Stimulated activated CD4-positive, alpha-beta T cell treated with anti-CD3 and anti-CD28 coated beads, Interleukin-4, amount 100 ng/mL, for 1 hour (primary cell): ENCODE measurements at places on chromosomes 13 and 19.
A peak's percentile ranks its signal among the peaks of the same experiment; 100 is the strongest.

- peak; percentile 63 for DNase-seq
Observed at GRCh38 chr19:45798995-45799517, 6.4 kb upstream of the DMWD start.

DNA sequence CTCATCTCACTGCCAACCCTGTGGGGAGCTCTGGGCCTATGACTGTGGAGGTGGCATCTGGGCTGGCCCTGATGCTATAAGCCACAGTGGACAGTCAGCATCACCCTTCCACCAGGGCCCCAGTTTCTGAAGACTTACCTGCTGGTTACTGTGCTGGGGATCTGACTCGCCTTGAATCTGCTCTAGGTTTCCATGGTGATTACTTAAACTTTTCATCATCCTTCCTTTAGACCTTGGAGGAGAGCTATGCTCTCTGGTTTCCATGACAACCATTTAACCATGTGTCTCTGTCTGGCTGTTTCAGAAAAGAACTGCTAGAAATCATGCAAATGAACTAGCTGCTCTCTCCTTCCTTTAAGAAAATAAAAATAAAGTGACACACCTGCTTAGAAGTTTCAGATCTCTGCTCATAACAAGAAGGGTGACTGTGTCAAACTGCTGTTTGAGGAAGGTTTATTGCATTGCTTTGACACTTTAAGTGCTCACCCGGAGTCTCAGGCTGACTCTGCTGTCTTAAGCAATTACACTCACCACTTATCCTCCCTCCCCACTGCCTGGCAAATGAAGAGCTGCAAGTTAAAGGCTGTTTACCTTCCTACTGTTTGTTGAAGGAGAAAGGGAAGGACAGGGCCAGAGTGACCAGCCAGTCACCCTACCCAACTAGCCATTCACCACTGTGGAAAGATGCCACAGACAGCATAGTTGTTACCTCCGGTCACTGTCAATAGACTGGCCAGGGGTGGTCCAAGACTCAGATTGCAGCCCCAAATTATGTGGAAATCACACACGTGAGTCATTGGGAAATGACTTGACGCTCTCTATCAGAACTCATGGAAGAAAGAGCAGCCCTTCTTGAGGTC is 87.6 kb downstream of the HSPH1 start:
- no peak for DNase-seq

DNA sequence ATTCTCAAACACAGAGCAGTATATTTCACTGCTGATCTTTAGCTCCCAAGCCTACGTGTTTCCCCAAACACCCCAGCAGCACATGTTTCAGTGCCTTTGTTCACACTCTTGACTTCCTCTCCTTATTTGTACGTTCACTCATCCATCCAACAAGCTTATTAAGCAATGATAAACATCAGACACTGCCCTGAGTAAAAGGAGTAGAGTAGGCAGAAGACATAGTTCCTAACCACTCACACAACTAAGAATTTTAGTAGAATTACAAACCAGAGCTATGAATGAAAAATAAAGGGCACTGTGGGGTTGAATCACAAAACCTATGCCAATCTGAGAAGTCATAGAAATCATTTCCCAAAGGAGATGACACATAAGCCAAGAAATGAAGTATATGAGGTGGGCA is 213.5 kb downstream of the DIAPH3 start:
- no peak for DNase-seq

DNA sequence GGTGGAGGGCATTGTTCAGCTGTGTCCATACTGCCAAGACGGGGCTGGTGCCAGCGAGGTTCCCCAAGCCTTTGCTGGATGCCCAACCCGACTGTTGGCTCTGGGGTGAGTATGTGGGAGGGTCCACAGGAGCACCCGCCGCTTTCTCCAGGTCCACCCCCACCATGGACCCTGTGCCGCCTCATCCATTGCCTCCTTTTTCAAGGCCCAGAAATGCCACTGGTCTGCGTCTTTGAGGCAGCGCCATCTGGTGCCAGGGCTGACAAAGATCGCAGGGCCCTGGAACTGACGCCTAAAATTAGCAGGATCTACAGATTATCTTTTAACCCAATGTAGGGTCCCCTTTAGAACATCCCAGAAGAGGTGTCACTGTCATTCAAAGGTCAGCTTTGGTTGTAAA is 34.6 kb downstream of the NFIX start:
- no peak for DNase-seq

DNA sequence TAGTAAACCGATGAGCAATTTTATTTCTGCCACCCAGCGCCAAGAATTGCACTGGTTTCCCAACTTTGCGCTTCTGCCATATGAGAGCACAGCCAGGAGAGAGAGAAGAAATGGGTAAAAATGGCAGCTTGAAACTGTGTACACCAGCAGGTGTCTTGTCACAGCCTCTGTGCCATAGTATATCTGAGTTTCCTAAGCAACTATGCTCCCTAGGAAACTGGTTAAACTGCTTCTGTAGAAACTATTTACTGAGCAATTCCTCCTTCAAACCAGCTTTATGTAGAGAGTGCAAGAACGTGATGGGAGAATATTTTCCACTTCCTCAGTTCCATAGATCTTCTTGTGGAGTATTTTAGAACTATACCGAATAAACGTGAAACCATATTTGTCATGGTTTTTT is 1361.3 kb downstream of the PCDH9 start:
- DNase-seq: no peak

- DNase-seq: no peak
Observed at GRCh38 chr13:32164622-32165268, 133.2 kb downstream of the FRY start.

- DNase-seq: no peak
Observed at GRCh38 chr19:35045667-35046300, 4.3 kb downstream of the HPN start.

DNA sequence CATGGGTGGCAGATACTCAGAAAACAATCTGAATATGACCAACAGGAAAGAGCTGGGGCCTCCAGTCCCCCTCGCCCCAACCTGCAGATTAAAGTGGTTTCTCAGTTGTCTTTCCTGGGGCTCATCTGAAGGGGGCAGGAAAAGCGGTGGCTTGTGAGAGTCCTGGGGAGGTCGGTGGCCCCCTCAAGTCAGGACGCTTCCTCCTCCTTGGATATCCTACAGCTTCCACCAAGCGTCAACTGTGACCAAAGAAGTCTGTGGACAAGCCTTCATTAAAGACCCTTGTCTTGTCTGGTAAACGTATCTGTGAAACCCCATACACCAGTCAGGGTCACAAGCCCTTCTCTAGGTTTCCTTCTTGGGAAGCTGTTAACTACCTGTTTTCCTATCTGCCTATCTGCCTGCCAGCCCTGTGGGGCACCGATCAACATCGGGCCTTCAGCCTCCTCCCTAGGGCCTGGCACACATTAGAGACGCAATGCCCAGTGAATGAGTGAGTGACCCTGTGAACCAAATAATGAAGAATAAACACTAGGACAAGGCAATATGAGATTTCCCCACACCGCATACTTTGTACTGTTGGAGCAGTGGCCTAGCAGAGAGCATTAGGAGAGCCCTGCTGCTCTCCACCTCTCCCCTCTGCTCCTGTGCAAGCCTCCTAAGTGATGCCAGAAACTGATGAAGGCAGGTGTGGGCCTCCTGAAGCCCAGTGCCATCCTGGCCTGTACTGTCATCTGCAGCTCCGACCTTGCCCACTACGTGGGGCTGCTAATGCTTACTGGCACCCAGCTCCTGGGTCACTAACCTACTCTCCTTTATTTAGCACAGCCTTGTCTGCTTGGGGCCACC is 1317.8 kb downstream of the UQCRFS1 start:
- no peak for DNase-seq

DNA sequence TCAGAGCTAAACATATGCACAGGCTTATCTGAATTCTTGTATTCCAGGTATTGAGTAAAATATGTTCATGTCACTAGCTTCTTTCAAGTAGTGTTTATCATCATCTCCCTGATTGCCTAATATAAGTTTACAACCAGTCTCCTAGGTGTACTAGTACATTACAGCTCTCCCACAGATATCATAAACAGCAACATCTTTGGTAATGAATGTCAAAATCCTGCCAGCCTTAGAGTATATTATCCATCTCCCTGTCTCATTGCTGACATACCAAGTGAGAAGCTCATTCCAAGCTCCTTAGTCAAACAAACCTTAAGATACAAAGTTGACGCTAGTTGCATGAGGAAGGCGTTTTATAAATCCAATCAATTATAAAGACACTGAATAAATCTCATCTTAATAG is 689.1 kb upstream of the GPC6 start:
- DNase-seq: no peak

GRCh38 chr13:21297447-21297846 is 121.0 kb downstream of the MRPL57 start:
- DNase-seq: no peak

- no peak for DNase-seq
Observed at GRCh38 chr19:47093254-47093653, 20.3 kb downstream of the ZC3H4 start.

GRCh38 chr13:50065712-50066111 is 50.5 kb downstream of the KCNRG start:
- no peak for DNase-seq

DNA sequence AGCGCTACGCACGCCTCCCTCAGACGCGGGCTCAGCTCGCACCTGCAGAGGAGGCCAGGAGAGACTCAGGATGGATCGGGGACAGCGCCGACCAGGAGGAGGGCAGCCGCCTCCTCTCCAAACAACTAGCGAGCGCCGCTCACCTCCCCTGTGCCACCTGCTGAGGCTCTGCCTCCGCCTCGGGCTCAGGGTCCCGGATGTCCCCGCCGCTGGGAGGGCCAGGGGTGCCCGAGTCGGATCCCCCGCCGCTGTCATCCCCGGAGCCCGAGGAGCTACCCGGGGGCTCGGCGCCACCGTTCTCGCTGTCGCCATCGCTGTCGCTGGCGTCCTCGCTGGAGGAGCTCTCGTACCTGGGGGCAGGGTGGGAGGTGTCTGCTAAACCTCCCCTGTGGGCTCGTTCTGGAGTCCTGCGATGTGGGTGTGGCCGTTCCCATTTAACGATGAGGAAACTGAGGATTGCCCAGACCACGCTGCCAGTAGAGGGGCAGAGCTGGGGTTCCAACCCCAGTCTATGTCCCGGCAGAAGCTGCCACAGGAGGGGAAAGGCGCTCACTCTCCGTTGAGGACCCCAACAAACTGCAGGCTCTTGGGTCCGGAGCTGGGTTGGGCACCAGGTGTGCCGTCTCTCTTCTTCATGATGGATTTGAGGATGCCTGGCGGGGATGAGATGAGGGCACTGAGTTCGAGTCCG is 9.2 kb downstream of the KANK3 start:
- no peak for DNase-seq

GRCh38 chr13:56299650-56300049 is 841.1 kb upstream of the PRR20A start:
- no peak for DNase-seq

DNA sequence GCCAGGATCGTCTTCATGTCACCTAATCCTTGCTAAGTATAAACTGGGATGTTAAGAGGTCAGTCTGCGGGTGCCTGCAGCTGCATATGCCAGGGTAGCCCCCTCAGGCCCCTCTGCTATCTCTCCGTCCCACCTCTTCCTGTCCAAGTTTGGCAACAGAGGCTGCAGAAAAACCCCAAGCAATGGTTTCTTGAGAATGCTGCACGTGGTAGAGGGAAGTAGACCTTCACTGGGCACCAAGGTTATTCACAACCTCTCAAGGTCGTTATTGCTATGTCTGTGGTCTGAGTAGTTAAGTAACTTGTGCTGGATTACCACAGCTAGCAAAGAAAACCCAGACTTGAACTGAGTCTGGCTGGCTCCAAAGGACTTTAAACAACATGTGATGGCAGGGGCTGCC is 77.9 kb upstream of the XPO4 start:
- DNase-seq: no peak

DNA sequence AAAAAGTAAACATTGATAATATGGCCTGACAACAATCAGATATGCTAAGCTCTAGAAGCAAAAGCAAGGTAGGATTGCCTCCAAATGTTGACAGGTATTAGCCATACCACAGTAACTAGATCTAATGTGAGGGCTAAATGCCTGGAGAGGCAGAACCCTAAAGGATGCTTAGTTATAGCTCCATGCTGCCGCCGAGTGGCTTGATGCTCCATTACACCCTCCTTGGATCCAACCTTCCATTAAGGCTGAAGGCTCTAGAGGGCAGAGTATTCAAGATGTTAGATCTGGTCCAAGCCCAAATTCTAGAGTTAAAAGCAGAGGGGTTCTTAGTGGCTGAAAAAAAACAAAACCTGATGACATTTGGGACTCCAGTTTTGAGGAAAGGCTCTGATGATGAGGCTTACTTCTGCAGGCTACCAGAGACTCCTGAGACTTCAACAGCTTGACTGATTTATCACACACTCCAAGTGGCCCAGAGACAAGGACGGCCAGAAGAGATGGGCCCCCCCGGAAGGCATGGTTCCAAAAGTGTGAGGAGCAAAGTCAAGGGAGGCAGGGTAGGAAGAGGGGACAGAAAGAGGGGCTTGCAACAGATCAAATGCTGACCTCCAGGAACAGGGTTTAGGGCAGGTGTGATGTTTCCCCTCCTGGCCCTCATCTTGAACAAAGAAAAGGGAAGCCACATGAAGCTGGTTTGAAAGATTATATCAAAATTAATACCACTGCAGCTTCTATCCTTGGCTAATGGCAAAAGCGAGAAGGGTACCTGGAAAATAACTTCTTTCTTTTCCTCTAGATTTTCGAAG is 21.9 kb upstream of the CPB2 start:
- peak; percentile 73 for DNase-seq

- DNase-seq: no peak
Observed at GRCh38 chr19:18502246-18502637, 19.6 kb downstream of the ELL start.
